Activated CD4-positive, alpha-beta memory T cell treated with anti-CD3 and anti-CD28 coated beads, Interleukin-2, amount 10 ng/mL, durations not matched to agents 7 days and 5 days (primary cell): ENCODE measurements at places on chromosomes 1 and 21. TPM values are rescaled to one million over a fixed set of nuclear protein-coding genes. Genes with fewer than 3 reads are reported as not detected.

DNA sequence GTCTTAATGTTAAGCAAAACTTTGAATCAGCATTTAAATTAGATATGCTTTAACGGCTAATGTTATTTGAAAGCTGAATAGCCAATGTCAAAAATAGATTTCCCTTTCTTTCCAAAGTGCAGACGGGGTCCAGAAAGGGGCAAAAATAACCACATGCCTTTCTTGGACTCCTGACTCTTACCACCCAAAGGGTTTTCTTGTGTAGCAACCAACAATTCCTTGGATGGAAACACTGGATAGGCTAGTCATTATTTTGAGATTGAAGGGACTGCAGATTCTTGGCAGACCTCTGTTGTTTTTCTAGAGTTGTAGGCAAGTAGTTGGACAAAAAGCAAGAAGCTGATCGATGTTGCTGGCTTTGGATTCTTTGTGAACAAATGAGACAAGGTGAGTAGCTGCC lies 107.0 kb downstream of the MRPS6 start:
- no peak for DNase-seq

- no peak for DNase-seq
These were observed 646.3 kb downstream of the KIF26B start for GRCh38 chr1:245800901-245801605.

INAVA gene
- 0.45 TPM for total RNA-seq

DNA sequence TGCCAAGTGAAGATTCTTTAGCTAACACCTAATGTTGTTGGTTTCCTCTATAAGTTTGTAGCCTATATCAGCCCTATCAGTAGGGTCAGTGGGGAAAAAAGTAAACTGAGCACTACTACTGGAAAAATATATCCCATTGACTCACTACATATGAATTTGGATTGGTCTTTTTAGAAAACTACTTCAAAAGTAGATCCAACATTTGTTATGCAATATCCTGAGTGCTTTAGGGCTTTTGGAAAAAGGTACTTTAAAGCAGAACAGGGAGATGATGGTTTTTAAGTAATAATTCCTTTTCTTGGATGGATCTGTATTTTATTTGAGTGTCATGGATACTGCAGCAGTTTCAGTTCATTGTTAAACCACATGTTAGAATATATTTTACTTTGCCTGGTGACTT lies 7.1 kb downstream of the C1orf21 start:
- no peak for DNase-seq

RGS13 gene
- not detected for total RNA-seq

GRCh38 chr1:174413632-174414031 lies 34.1 kb upstream of the GPR52 start:
- no peak for DNase-seq
